Activated B cell treated with CpG ODN at 0.5 μM for 24 hours (primary cell): ENCODE measurements at places on chromosomes 4 and X. TPM values are rescaled to one million over a fixed set of nuclear protein-coding genes. Genes with fewer than 3 reads are reported as not detected.

DNA sequence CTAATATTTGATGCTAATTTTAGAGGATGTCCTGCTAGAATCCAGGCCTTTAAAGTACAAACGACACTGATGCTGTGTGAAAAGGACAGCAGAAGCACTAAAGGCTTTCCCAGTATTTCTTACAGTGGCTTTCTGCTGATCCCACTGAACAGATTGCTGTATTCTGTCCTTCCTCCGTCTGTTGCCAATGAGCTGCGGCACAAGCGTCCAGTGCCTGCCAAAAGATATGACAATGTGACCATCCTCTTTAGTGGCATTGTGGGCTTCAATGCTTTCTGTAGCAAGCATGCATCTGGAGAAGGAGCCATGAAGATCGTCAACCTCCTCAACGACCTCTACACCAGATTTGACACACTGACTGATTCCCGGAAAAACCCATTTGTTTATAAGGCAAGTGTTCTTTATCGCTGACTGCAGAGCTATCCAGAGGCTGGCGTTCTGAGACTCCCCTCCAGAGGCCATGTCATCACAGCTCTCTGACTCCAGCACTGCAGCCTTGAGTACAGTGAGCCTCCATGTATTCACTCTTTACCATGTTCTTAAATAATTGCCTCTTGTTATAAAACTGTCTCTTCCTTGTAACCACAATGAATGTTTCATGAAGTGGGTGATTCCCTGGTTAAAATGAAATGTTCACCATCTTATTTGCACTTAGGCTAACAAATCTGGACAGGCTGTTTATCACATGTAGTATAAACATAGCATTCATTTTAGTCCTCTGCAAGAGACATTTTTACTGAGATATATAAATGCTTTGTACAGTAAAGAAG, 43.6 kb downstream of the GUCY1B1 start:
- no peak for DNase-seq

Gene STPG2
- total RNA-seq = 0.37 and 0.69 TPM in 2 replicates

DNA sequence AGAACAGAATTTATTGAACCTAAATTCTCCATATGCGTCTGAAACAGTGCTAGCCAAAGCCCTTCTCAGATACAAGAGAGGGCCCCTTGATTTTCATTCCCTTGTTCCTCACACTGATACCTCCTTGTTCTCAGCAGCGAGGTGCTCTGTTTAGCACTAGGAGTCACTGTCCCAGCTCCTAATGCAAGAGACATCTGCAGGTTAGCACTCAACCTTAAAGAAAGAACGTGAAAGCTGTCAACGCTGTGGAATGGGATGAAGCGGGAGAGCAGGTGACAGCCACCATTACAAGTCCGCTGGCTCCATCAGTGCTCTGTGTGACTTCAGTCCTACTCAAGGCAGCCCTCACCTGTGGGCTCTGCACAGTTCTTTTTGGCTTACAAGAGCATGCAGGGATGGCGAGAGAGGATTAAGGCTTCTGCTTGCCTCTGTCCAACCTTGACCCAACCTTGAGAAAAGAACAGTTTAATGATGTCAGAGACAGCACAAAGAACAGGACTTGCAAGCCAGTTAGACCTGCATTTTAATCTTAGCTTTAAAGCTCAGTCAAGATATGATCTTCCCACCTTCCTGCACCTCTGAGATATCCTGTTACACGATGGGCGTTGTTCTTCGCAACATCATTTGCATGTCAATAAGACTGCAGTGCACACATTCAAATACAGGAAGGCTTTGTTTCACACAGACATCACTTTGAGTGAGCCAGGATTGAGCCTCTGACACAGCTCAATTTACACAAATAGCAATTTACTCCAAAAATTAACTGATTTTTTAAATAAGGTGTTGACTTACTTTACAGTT, 95.1 kb downstream of the ARSF start:
- no peak for DNase-seq

Gene TFDP3
- not detected in 2 replicates for total RNA-seq

GRCh38 chr4:125112536-125112935, 202.2 kb upstream of the FAT4 start:
- DNase-seq = no peak

DNA sequence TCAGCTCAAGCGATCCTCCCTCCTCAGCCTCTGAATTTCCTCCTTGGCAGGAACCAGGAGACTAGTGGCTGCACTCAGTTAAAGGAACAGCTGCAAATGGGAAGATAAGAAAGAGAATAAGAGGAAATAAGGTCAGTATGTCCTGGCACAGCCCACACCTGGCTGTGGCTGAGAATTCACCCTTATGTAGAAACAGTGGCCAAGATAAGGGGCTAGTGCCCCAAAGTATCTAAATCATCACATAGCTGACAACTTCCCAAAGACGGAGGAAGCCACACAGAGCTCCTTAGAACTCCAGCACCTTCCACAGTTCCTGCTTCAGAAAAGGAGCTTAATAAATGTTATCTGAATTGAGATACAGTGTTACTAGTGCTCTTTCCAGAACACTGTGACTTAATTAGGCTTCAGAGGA, 2.3 kb upstream of the CHIC2 start:
- no peak for DNase-seq

Gene TBL1X
- total RNA-seq = 37.6 and 38.5 TPM in 2 replicates

- DNase-seq = no peak
Measured at GRCh38 chr4:81136161-81136905, 78.7 kb downstream of the PRKG2 start.

DNA sequence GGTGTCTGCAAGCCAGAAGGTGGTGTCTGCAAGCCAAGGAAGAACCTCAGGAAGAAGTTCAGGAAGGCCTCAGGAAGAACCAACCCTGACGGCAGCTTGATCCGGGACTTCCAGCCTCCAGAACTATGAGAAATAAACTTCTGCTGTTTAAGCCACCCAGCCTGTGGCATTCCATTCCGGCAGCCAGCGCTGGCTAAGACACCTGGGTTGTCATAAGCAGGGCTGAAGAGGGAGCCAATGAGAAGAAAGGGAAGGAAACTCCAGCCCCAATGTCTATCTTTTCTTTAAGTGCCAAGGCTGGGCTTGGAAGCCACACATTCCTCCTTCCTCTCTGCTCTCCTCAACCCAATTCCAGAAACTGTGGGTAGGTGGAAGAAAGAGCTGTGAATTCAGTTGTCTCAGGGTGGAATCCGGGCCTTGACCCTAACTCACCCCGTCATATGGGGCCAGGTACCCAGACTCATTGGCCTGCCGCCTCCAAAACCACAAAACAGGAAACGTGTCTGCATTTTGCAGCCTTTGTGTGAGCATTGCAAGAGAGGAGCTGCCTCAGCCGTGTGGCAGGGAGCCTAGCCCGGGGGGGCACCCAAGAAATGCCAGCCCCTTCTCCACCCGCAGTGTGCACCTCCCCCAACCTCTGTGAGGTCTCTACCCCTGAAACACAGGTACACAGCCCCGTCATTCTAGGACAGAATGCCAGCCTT, 26.8 kb downstream of the CRMP1 start:
- DNase-seq = no peak

Gene NAA10
- 94.8 and 109 TPM in 2 replicates for total RNA-seq
